ENCODE measurements at places on chromosomes 1 and 21.

DNA sequence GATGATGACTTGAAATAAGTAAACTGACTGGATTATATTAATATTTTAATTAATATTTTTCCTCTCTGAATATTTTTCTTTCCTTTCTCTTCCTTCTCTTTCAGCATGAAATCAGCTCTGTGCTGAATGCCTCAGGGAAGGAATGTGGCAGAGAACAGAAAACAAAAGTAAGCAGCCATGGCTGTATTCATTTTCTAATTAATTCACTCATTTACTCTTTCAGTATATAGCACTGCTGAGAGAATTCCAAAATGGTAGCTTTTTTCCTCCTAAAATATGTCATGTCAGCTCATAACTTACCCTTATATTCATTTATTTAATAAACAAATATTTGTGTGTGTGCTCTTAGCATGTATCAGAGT, 522.5 kb downstream of the PTPRC start:
- no peak for DNase-seq

GRCh38 chr1:39907528-39908453, 6.1 kb upstream of the MYCL start:
- DNase-seq, result no peak

- no peak for DNase-seq
Measured at GRCh38 chr1:32755098-32755809, 52.7 kb upstream of the SYNC start.

DNA sequence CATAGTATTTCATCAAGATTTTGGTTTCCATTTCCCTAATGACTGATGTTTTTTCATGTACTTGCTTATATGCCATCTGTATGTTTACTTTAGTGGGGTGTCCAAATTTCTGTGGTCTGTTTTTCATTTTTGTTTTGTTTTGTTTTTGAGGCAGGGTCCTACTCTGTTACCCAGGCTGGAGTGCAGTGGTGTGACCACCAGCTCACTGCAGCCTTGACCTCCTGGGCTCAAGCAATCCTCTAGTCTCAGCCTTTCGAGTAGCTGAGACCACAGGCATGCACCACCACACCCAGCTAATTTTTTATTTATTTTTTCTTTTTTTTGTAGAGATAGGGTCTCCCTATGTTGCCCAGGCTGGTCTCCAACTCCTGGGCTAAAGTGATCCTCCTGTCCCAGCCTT, 378.0 kb upstream of the VAMP3 start:
- no peak for DNase-seq

DNA sequence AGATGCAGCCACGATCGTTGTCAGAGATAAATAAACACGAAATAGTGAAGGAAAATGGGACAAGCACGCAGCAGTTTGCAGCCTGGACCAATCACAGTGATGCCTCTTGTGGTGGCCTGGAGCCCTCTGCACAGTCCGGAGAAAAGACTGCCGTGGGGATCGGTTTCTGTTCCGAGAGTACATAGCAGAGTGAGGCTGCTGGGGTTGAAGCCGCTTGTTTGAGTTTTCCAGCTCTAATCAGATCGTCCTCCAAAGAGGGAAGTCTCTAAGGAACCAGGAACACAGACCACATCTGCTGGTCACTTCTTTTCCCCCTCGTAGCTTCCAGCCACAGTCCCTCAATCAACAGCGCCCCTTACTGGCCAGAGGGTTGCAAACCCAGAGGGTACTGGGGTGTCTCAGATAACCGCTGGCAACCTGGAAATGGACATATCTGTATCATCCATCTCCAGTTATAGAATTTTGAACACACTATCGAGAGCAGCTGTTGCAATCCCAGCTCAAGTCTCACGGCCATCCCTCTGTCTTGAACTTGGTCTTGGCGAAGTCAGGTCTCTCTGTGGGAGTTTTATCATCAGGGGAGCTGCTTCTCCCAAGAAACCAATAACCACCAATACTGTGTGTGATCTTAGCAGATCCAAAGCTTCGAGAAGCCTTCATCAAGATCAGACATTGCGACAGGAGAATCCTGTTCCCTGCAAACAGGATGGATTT, 57.4 kb downstream of the OLIG1 start:
- DNase-seq, result peak; percentile 31

DNA sequence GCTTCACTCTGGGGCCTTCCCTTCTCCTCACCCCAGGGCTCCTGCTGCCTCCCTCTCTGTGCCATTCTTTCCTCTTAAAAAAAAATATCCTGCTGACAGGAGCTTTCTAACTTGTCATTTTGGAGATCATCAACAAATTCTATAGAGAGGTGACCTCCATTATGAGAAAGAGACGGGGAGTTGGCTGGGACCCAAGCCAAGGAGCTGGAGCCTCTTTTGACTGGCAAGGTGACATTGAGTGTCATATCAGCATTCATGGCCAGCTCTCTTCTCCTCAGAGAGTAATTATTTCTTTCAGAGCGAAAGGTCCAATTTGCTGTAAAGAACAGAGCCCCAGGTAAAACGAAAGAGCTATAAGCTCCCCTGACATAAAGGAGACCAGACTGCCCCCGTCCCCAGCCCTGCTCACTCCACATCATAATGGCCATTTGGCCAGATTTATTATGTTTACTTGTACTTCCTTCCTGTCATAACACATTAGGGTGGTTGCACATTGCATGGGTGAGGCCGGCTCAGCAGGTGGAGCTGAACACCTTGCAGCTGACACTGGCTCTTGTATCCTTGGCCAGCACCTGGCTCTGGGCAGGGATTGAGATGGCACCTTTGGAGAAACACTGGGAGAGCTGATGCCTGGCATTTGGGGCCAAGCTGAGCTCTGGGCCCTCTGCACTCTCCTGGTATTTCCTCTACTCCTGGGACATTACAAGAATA, 404.0 kb upstream of the VAMP3 start:
- no peak for DNase-seq

- DNase-seq, result no peak
Measured at GRCh38 chr1:39214998-39215873, 10.7 kb downstream of the MACF1 start.

DNA sequence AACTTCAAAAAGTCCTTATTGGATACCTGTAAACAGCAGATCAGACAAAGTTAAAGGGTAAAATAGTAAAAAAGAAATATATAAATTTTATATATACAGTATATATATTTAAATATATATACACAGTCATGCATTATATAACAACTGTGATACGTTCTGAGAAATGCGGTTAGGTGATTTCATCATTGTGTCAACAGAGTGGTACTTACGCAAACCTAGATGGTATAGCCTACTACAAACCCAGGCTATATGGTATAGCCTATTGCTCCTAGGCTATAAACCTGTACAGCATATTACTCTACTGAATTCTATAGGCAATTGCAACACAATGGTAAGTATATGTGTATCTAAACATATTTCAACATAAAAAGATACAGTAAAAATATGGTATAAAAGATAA, 222.7 kb downstream of the NUF2 start:
- DNase-seq, result no peak

- DNase-seq, result no peak
Measured at GRCh38 chr1:234925440-234926263, 203.0 kb downstream of the TOMM20 start.

GRCh38 chr1:51534447-51534846, 15.4 kb upstream of the EPS15 start:
- DNase-seq, result no peak

DNA sequence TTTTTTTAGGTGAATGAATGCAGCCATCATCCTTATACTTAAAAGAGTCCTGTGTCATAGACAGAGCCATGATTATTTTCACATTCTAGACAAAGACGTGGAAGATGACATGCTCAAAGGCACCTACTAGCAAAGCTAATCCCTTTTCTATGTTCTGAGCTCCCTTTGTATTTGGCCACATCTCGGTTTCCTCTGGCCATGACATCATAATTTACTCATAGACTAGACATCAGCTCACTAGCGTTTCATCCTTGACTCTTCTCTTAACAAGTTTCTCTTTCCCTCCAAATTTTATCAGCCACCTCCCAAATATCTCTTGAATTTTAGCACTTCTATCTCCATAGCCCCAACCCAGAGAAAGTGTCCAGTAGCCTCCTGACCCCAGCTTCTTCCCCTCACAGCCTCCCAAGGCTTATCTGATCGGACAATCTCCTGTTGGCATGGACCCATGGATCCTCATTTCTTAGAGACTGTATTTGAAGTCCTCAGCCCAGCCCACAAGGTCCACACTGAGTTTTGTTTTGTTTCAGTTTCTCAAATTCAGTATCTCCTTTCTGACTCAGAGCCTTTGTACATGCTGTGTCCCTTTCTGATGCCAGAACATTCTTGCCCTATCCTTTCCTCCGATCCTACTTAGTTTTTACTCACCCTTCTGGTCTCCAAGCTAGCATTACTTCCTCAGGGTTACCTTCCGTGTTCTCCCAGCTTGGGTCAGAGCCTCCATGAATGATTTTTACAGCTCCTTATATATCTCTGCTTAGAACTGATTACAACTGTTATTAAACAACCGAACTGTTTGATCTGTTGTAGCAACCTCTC, 33.0 kb upstream of the EPS8L3 start:
- no peak for DNase-seq

DNA sequence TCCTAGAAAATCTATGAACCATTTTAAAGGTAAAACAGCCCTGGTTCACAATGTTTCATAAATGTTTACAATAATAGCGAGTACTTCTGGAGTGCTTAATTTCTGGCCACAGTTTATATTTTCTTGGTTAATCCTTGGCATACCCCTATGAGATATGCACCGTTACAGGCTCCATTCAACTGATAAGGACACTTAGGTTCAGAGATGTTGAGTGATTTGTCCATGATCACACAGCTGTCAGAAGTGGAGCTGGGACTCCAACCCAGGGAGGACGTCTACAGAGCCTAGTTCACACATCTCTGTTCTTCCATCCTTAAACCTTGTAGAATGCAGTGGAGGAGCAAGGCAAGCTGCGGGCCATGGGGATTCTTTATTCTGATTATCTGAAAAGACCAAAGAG, 48.4 kb upstream of the RUNX1 start:
- DNase-seq, result no peak

GRCh38 chr1:12287869-12288268, 58.0 kb downstream of the VPS13D start:
- DNase-seq, result no peak

DNA sequence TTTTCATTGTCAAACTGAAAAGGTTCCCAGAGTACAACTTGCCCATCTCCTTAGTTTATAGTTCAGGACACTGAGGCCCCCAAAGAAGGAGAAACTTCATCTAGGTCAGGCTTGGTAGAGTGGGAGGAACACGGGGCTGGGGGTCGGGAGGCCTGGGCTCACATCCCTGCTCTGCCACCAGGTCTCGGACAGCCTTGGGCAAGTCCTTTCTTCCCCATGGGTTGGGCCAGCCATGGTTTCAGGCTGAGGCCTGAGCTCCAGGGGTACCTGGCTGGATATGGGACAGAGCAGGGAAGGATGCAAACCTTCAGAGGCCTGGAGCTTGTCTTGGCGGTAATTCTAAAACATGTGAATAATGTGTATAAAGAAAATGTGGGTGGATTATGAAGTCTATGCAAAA, 17.0 kb downstream of the FOXO6 start:
- DNase-seq, result no peak

- DNase-seq, result no peak
Measured at GRCh38 chr1:228735871-228736586, 750 bp downstream of the RHOU start.

GRCh38 chr1:38559446-38560165, 300.0 kb downstream of the RRAGC start:
- peak; percentile 41 for DNase-seq

DNA sequence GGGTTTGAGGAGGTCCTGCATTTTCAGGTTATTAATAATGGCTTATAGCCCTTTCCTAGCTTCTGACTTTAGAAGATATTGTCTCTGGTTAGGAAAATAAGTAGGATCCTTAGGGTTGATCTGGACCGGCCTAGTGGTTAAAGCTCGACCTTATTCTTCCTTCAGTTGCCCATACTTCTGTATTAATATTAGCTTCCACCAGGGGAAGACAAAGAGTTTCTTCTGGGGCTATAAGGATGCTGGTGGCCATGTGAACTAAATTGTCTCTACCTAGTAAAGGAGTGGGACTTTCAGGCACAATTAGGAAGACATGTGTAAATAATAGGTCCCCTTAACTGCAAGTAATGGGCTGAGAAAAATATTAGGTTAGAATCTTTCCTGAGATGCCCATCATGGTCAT, 20.6 kb upstream of the FCGR2A start:
- DNase-seq, result no peak

DNA sequence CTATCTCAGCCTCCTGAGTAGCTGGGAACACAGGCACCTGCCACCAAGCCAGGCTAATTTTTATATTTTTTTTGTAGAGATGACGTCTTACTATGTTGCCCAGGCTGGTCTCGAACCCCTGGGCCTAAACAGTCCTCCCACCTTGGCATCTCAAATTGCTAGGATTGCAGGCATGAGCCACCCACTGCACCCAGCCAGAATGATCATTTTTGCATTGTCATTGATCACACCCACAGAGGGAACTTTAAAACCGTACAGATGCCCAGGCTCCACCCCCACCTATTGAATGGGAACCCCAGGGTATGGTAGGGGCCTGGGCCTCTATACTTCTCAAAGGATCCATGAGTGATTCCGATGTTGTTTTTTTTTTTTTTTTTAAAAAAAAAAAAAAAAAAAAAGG, 36.7 kb downstream of the ETNK2 start:
- no peak for DNase-seq

GRCh38 chr1:225453797-225454648, 26.2 kb upstream of the LBR start:
- no peak for DNase-seq

GRCh38 chr1:114195819-114196218, 42.1 kb upstream of the SYT6 start:
- no peak for DNase-seq

DNA sequence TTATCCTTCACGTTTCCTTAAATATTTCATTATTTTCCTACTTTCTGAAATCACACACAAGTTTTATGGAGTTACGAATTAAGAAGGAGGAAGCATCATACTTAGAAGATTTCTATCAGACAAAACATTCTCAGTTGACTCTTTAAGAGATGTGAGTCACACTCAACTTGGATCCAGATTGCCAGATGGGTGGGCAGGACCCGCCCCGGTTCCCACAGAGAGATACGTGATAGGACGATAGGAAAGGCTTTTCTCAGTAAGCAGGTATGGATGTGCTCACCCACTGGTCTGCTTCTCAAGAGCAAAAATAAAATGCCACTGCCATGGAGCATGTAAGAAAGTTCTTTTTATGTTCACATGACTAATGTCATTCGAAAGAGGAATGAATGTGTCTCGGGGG, 392.6 kb downstream of the MRPL39 start:
- DNase-seq, result no peak

- DNase-seq, result no peak
Measured at GRCh38 chr1:67704351-67704750, 19.4 kb downstream of the GADD45A start.

- DNase-seq, result no peak
Measured at GRCh38 chr1:87928623-87929022, 599.9 kb downstream of the LMO4 start.

DNA sequence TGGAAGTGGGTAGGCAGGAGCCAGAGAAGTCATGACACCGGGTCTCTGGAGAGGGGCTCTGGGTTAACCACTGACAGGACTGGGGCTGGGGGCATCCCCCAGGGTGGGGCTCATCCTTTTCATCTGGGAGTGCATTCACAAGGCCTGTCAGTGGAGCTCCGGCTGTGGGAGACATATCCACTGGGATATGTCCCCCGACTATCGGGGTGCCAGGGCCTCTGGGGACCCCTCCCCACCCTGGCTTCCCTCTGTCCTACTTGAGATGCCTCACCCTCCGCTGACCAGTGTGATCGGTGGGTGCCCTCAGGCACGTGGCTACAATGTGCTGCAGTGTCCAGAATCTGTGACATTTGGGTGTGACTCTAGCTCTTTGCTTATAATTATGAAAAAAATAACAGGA, 92.3 kb upstream of the CD34 start:
- DNase-seq, result no peak

GRCh38 chr1:40784141-40784770, 669 bp downstream of the KCNQ4 start:
- DNase-seq, result no peak

- no peak for DNase-seq
Measured at GRCh38 chr1:196546272-196547111, 61.7 kb downstream of the KCNT2 start.

All from stimulated activated CD8-positive, alpha-beta memory T cell treated with anti-CD3 and anti-CD28 coated beads, Interleukin-7, amount 100 ng/mL, for 24 hours (primary cell).